PC-3 (cell line): ENCODE measurements at places on chromosomes 5 and 9.

- peak; percentile 75 for DNase-seq
These were observed 318.2 kb downstream of the SLCO4C1 start for GRCh38 chr5:101977729-101978345.

- DNase-seq, result no peak
These were observed 22.0 kb upstream of the ARHGEF28 start for GRCh38 chr5:73603998-73604397.

GRCh38 chr9:79660615-79661014 is 88.8 kb downstream of the TLE4 start:
- no peak for DNase-seq

DNA sequence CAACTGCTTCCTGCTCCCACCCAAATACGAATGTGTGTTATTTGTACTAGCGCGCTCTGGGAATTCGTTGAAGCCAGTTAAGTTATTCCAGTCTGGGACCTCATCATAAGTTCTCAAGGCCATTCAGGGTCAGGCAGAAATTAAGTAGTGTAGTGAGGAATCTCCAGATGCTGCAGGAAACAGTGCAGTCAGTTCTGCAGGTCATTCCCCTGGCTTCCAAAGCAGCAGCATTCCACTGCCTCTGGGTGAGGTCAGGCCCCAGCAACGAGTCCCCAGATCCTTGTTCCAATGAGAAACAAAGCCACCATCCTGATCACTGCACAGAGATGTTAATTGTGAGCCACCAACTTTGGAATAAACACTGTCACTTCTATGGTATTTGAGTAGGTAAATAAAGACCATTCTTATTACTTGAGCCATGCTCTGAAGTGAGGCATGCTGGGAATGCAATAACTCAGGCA is 33.1 kb downstream of the SVEP1 start:
- peak; percentile 64 for DNase-seq

- peak; percentile 43 for DNase-seq
These were observed 747.6 kb upstream of the EDIL3 start for GRCh38 chr5:85132269-85132668.

GRCh38 chr9:120873512-120873911 is 3.5 kb downstream of the PHF19 start:
- DNase-seq, result peak; percentile 90

DNA sequence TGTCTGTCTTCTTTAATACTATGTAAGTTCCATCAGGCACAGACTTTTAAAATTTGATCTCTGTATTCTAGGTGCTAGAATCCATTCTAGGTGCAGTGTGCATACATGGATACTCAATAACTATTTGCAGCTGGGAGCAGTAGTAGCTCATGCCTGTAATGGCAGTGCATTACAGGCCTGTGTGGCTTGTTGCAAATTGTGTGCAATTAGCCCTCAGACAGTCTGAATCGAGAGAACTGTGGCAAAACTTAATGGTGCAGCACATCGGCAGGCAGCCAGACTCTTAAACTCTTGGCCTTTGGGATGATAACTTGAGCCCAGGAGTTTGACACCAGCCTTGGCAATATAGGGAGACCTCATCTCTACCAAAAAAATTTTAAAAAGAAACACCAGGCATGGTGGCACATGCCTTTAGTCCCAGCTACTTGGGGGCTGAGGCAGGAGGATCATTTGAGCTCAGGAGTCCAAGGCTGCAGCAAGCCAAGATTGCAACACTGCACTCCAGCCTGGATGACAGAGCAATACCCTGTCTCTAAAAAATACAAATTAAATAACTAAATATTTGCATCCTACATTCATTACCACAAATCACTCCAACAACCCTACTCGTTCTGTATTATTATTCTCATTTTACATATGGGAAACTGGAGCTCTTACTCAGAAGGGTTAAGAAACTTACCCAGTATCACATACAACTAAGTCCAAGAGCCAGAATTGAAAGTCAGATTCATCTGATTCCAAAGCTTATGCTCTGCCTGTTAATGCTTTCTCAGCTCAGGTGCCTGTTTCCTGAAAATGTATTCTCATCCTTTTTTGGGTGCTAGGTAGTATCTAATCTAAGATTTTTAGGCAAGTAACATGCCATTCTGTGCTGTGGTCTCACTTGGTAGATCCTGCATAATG is 30.1 kb downstream of the PRKACG start:
- DNase-seq, result no peak

DNA sequence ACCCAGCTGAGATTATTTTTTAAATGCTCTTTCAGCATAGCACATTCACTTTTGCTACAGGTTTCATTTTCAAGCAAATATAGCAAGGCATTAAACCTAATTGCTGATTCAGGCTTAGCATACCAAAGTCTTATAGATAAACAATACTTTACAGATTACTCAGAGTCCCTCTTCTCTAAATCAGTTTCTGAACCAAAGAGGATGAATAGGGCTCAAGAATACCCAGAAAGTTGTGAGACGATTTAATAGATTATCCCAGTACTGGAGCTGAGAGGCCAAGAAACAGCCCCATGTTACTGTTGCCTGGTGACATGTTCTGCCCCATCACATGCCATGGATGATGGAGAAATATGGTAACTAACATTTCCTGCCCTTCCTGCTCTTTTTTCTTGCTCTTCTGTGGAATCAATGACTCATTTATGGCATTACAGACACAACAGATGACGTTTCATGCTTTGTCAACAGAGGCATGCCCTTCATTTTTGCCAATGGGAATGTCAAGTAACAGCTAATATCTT is 18.1 kb upstream of the SSBP2 start:
- peak; percentile 87 for DNase-seq
